ENCODE measurements at places on chromosomes 1 and 21.

- DNase-seq: no peak
Measured at GRCh38 chr1:93186667-93187066, 6.1 kb downstream of the CCDC18 start.

GRCh38 chr1:6861075-6861724 lies 75.9 kb downstream of the CAMTA1 start:
- no peak for DNase-seq

DNA sequence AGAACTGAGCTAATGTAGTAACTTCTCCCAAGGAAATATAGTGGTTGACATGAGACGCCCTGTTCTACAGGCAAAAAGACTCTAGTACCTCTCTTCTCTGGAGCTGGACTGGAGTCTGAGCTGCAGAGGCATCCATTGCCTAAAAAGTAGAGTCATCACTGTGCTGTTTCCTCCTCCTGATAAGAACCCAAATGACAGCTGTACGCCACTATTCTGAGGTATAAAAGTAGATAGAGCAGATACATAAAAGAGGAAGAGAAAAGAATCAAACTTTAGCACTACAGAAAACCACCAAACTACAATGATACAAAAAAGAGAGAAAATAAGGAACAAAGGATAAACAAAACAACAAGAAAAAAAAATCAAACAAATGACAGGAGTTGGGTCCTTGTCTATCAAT lies 1568.8 kb downstream of the PLA2G4A start:
- DNase-seq: no peak

DNA sequence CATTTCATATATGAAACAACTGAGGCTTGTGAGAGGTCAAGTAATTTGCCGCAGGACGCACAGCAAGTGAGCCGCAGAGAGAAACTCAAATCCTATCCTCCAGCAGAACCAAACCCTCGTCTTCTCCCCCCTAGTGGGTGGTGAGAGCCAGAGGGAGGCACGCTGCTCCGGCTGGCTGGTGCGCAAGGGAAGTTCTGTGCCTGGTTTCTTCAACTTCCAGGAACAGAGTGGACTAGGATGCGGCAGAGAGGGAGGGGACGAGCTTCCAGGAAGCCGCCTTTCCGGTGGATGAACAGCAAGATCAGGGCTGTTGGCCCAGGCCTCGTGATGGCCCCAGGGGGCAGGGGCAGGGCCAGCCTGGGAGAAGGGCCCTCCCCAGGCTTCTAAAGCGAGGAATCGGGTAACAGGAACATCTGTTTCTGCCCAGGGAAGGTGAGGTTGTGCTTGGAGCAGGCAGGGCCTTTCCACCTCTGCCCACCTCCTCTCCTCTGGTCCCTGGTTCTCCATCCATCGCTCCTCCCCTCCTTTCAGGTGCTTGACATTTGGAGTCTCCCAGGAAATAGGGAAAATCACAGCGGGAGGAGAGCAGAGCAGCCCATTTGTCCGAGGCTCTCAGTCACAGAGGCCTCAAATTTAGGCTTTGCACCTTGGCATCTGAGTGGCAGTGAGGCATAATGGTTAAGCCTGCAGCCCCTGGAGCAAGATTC lies 16.8 kb upstream of the PDIK1L start:
- DNase-seq: no peak

DNA sequence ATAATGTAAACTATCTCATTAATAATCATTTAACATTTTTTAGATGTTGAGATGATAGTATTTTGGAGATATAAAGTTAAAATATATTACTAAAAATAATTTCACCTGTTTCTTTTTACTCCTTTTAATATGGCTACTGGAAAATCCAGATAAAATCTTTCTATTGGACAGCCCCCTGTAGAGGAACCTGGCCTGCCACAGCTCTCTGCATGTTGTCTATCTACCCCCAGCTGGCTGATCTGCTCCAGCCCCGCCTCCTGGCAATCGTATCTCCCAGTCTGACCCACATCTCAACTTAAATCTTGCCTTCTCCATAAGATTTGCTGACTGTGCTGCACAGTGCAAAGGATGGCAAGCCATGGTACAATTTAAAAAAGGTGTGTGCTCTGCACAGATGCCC lies 182.8 kb downstream of the SIPA1L2 start:
- no peak for DNase-seq
